H1 (cell line): ENCODE measurements at places on chromosomes 5 and 9. TPM values are rescaled to one million over a fixed set of nuclear protein-coding genes. Genes with fewer than 3 reads are reported as not detected.

Gene IRX1
- polyA plus RNA-seq, result 2.6 and 10.6 TPM in 2 replicates

Gene PCDHB14
- 2.5 and 2.7 TPM in 2 replicates for polyA plus RNA-seq

Gene SGCD
- under 0.01 and 0.08 TPM in 2 replicates for polyA plus RNA-seq

Gene NTMT1
- polyA plus RNA-seq, result 66.8 and 72.0 TPM in 2 replicates

Gene DOCK2
- 3.2 and 3.9 TPM in 2 replicates for polyA plus RNA-seq

Gene NTNG2
- polyA plus RNA-seq, result 1.2 and 1.5 TPM in 2 replicates

Gene PCDHA12
- polyA plus RNA-seq, result 4.2 and 5.7 TPM in 2 replicates

Gene FAM221B
- 0.03 TPM in 1 of 2 replicates, not detected in the other for polyA plus RNA-seq
